Eye (tissue), 1 donor: ENCODE measurements at places on chromosomes 3 and 15.

- no peak for DNase-seq
Observed at GRCh38 chr3:21718161-21718765, 32.7 kb downstream of the ZNF385D start.

DNA sequence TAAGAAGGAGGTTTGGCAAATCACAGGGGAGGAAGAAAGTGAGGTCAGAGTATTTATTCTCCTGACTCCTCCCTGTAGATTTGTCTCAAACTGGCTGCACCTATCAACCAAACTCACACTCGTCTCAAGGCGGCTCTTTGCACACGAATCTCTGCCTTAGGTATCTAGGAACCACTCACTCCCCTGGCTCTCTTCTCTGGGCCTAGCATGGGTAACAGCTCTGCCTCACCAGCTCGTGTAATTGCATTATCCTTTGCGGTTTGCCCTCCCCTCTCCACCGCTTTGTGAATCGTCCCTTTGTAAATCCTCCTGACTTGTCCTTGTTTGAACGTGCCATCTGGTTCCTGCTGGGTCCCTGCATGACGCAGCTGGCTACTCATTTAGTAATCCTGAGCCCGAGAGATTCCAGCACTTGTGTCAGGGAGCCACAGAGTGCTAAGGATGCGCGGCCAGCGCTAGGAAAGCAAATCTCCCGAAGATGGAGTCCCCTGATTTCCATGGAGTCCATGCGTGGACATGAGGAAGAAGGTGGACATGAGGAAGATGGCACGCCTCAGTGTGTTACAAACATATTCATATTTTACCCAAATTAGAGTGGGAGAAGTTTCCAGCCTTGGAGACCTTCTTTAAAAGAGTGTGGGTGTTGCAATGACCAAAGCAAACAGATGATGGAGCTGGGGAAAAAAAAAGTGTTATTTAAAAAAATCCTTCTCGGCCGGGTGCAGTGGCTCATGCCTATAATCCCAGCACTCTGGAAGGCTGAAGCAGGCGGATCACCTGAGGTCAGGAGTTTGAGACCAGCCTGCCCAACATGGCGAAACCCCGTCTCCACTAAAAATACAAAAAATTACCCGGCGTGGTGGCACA, 26.7 kb downstream of the NRROS start:
- DNase-seq: peak; percentile 91

DNA sequence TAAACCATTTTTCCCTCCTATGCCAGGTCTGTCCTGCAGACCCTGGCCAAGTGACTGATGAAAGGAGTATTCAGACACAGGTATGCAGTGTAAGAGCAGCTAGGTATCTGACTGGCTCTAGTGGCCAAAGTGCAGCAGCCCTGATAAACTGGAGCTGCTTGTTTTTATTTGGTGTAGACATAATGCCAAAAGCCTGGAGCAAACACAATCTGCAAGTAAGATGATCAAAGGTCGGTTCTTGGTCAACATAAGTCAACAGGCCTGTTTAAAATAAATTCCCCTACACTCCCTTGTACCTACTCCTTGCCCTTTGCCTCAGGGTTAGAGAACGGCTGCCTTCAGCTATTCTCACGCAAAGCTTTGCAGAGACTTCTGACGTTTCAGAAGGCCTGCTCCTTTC, 1003.1 kb downstream of the ZPLD1 start:
- no peak for DNase-seq

DNA sequence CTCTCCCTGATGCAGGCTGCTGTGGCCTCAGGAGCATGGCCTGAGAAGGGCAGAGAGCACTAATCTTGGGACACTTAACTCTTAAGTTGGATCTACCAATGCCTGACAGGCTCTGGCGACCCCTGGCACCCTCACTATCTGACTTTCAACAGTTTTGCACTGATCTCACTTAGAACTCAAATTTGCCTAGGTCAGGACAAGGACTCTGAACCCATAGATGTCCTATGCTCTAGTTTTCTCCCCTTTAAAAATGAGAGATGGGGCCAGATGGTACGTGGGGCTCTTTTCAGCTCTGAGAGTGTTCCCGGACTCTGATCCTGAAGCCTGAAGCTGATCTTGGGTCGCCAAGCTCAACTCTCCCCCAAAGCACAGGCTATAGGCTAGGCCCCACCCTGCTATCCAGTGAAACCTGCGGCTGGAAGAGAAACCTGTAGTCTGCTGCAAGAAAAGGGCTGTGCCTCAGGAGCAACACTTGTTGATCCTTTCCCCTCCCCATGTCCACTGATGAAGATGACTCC, 65.7 kb downstream of the RPL39L start:
- no peak for DNase-seq
